ENCODE measurements at places on chromosomes 5 and 9.

DNA sequence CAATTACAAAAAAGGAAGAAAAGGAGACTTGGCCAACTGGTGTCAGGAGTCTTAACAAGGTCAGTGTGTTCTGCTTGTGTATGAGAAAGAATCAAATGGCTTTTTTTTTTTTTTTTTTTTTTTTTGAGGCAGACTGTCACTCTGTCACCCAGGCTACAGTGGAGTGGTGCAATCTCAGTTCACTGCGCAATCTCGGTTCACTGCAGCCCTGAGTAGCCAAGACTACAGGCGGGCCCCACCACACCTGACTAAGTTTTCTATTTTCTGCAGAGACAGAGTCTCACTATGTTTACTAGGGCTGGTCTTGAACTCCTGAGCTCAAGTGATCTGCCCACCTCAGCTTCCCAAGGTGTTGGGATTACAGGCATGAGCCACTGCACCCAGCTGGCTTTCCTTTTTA lies 3.1 kb upstream of the IL7R start:
- DNase-seq, result no peak

DNA sequence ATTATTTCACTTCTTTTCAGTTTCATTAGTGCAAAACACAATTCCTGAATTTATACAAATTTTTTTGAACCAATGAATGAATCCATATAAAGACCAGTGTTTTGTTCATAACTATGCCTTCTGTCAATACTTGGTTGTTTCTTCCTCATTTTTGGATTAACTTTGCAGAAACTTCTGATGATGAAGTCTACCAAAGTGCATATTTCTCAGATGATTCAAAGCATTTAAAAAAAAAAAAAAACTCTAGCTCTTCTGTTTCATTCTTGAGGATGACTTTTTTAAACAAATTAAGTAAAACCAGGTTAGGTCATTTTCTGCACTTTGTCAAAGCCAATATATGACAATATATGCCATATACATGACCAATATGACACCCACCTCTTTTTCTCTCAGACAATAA lies 92.6 kb downstream of the CHSY3 start:
- no peak for DNase-seq

DNA sequence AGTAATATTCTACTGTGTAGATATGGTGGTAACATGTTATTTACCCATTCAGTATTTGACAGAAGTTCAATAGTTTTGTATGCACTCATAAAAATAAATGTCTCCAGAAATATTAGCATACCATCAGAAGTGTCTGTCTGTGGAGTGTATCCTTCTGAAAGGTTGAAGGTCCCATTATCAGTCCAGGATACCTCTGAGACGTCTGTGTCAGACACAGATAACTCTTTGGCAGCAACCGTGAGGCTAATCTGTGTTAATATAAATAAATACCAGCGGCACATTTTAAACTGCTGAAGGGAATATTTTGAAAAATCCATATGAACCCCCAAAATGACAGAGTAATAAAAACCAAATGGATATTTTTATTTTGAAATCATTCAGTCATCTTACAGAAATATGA lies 11.9 kb upstream of the ZNF622 start:
- no peak for DNase-seq

DNA sequence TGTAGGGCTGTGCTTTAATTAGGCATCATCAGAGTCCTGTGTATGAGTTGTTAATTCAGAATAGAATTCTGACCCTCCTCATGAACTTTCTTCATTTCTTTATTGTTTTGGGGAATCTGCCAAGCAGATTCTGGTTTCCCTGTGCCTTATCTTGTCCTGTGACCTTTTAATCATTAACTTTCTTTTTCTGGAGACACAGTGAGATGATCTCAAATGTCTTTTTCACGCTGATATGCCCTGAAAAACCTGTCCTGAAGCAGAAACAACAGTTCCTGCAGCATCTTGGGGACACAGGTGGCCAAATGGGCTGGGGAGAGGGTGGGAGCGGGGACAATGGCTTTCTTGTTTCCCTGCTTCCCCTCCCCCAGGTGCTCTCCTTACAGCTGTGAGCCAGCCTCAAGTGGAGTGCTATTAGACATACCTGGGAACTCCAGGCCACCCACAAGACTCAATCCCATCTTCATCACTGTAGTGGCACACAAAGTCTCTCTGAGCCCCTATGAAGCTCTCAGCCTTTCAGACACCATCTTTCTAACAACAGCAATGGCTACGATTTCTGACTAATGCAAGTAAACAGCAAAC lies 213.8 kb downstream of the ATP10B start:
- no peak for DNase-seq

DNA sequence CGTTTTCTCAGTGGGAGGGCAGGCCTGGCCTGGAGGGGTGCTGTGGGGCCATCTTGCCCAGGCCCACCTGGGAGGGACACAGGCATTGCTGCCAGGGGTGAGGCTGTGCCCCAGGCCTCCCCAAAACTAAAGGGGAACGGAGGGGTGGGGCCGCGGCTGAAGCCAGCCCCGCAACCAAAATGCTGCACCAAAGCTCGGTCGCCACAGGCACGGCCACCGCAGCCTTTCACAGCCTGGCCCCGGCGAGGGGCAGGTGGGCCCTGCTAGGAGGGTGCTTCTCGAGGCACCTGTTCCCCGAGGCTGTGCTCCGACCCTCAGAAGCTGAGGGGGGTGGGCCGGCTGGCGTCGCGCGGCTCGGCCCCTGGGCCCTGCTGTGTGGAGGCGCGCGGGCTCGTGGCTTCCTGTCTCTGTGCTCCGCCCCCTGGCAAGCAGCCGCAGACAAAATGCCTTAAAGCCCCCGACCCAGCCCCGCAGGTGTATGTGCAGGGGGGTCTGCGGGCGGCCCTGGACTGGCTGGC lies 57.6 kb downstream of the JAK2 start:
- peak; percentile 43 for DNase-seq

DNA sequence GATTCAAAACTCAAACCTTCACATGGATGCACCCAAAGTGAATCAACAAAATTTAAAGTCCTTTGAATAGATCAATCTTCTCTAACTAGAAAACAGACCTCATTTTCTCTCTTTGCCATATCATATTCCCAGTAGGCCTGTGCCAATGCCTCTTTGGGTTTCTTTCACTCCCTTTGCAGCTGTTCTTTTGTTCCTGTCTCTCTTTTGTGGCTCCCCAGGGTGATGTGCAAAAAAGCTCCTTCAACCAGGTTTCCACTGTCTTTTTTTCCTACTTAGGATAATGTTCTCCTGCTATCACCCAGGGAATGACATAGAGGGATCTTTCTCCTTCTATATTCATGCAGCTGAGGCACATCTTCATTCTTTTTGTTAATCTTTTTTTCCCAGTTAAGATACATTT lies 54.6 kb downstream of the MARCHF3 start:
- no peak for DNase-seq

DNA sequence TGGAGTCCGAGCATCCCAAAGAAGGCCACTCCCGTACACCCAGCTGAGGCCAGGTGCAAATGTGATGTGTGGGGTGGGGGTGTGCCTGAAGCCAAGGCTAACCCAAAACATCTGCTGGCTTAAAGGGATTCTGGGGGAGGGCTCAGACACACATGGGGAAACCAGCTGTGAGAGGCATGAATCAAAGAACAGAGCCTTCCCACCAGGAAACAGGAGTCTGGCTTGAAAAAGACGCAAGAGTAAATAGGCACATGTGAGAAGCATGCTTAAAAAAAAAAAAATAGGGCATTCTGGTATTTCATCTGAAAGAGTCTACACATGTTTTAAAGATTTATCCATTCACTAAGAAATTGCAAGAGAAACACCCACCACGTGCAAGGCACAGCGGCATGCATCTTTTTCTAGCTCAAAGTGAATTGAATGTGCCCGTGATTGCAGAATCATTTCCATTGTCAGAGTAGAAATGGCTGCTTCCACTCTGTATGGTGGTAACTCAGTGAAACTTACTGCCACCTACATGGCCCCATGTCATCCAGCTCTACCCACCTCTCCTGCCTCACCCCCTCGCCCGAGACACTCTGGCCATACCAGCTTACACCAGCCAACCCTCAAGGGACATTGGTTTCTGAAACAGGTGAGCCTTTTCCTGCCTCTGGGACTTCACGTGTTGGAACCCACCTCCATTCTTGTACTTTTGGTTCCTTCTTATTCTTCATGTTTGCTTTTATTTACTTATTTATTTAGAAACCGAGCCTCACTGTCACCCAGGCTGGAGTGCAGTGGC lies 71.5 kb downstream of the SEMA5A start:
- DNase-seq, result no peak

DNA sequence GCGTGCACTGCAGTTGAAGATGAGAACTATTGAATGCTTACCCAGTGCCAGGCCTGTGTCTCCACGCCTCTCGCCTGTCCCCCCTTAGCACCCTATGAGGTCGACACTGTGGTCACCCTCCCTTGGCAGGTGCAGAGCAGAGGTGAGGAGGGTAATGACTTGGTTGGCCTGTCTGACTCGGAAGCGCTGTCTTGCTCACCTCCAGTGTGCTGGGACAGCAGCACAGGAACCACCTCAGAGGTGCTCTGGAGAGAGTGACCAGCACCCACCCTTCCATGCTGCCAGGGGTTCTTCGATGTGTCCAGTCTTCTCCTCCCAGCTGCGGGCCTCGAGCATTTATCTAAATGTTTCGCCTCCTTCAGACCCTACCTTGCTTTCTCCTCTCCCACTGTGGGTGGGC lies 178.3 kb upstream of the IRX2 start:
- DNase-seq, result no peak

DNA sequence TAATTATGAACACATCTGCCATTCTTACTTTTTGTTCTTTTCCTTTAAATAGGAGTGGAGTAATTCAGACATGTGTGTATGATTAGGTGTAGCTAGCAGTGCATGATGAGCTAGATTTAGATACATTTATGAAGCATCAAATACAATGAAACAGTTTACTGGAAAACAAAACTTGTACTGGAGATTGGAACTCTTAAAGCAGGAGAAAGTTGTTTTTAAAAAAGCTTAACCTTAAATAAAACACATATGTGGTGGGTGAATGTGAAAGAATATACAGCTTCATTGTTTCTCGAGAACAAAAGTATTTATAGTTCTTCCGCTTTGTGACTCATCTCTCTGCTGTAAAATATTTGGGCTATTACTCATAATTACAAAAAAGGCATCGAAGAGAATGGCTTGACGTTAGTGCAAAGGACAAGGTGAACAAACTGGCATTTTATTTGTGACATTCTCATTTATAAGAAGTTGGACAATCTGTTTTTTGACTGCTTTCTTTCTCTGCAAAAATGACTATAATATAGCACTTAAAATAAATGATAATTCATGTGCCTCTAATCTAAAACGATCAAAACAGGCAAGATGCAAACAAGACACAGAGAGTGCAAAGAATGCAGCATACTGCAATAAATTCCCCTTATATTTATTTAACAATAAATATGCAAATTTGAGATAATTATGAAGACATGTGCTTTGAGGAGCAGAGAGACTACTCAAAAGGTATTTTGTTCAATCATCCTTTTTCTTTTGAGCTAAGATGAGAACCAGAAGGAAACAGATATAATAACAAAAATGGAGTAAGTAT lies 478.8 kb downstream of the CETN3 start:
- DNase-seq, result no peak

DNA sequence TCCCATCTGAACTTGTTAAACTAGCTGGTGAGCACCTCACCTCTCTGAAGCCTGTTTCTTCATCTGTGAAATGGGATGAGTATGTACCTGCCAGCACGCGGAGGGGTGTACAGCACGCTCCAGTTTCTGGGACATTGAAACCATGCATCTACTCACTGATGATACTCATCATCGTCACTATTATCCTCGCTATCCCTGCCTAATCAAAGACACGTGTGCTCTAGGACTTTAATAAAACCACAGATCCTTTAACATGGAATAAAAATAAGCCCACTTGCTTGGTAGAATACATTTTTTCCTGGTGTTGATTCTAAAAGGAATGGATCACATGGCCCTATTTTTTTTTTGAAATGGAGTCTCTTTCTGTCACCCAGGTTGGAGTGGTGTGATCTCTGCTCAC lies 37.3 kb upstream of the POMT1 start:
- no peak for DNase-seq

DNA sequence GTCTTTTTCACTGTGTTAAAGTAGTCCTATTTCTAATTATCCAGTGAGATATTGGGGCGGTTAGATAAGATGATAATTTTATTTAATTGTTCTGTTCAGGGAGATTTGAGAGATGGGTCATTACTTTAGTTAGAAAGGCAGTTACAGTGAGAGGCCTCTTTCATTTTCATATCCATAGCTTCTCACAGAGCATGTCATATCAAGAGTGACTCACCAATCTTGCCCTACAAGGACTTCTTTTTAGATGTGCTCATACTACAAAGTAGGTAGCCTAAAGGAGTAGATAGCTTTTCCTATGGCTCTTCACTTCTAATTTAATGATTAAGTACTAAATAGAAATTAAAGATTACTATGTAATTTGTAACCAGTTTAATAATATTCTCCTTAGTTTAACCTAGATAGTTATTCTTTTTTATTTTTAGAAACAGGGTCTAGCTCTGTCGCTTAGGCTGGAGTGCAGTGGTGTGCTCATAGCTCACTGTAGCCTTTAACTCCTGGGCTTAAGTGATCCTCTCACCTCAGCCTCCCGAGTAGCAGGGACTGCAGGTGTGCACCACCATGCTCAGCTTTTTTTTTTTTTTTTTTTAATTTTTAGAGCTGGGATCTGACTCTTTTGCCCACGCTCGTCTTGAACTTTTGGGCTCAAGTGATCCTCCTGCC lies 71.0 kb downstream of the FER start:
- DNase-seq, result no peak

DNA sequence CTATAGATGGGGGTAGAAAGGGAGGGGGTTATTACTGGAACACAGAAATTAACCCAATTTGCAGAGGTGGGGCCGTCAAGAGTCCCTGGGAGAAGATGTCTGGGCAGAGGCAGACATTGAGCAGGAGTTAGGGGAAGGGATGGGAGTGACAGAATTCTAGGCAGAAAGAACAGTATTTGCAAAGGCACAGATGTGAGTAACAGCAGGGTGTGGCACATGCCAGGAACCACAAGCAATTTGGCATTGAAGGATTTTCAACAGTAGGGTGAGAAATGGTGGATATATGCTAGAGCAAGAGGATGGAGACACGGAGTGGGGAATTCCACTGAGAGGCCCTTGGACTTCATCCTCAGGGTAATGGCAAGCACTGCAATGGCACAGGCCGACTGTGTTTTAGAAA lies 71.6 kb upstream of the FRRS1L start:
- no peak for DNase-seq

DNA sequence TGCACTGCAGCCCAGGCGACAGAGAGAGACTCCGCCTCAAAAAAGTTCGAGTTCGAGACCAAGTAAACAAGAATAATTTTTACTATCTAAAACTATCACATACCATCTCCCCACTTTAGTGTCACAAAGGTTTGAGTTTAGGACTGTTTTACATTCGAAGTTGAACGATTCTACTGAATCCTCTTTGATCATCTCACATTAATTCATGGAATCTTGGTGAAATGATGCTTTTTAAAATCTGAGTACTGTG lies 715 bp upstream of the RPS6 start:
- no peak for DNase-seq

- peak; percentile 91 for DNase-seq
These were observed 241.9 kb downstream of the SAXO1 start for GRCh38 chr9:18791074-18791473.

- peak; percentile 87 for DNase-seq
These were observed 9.9 kb downstream of the ZBED3 start for GRCh38 chr5:77076961-77077828.

Measured in GM23338 (cell line).